Stimulated activated CD8-positive, alpha-beta memory T cell treated with anti-CD3 and anti-CD28 coated beads, Interleukin-4, amount 100 ng/mL, for 24 hours (primary cell): ENCODE measurements at places on chromosomes 12 and 14.

DNA sequence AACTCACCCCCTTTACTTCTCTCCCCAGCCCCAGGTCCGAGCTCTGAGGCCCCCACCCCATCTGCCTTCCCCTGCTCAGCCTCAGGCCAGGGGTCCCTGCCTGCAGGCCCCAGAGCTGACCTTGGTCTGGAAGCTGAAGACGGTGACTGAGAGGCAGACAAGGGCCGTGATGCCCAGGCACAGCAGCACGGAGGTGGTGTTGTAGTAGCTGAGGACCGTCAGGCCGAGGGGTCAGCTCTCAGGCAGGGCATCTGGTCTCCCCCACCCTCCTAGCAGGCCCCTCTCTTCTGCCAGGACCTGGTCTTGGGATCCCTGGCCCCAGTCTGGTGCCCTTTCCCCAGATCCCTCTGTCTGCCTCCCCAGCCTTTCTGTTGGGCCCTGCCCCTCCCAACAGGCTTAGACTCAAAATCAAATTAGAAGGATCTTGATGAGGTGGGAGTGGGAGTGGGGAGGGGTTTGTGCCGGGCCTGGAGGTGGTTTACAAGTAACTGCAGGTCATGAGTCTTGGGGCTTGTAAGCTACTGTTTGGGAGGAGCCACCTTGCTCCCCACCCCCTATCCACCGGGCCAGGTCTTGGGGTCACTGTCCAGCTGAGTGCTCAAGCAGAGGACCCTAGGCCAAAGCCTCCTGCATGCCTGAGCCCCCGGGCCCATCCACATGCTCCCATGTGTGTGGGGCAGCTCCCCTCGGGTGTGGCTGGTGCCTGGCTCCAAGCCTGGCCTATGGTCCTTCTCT, 14.2 kb downstream of the FAIM2 start:
- DNase-seq, result no peak

- DNase-seq, result no peak
Measured at GRCh38 chr12:56728139-56728861, 3.2 kb upstream of the NACA start.

DNA sequence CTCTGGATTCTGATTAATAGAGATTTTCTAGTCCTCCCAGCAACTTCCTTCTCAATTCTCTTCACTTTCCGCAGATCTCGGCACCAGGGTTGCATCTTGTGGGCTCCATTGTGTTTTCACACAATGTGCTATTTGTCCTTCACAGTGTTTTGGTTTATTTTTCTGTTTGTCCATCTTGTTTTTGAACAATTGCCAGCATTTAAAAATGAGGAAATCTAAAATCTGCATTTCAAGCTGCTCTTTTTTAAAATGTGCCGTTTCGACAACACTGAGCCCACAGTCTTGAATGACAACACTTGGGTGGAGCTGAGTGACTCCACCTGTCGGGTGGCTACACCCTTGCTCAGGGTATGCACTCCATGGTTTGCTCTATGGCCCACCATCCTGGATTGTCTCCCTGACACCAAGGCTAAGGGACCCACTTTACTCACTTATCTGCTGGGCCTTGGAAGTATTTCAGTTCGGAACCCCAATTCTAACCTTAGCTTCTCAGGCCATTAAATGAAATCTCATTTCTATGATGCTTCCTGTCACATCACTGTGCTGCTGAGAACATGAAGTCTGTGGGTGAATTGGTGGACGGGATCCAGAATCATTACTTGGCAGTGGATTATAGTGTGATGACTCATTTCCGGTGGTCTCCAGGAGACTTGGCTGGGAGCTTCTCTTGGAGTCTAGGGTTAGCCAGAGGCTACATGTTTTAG, 3.4 kb upstream of the MYRFL start:
- DNase-seq, result no peak

GRCh38 chr12:119460876-119461275, 126.3 kb downstream of the CCDC60 start:
- no peak for DNase-seq

DNA sequence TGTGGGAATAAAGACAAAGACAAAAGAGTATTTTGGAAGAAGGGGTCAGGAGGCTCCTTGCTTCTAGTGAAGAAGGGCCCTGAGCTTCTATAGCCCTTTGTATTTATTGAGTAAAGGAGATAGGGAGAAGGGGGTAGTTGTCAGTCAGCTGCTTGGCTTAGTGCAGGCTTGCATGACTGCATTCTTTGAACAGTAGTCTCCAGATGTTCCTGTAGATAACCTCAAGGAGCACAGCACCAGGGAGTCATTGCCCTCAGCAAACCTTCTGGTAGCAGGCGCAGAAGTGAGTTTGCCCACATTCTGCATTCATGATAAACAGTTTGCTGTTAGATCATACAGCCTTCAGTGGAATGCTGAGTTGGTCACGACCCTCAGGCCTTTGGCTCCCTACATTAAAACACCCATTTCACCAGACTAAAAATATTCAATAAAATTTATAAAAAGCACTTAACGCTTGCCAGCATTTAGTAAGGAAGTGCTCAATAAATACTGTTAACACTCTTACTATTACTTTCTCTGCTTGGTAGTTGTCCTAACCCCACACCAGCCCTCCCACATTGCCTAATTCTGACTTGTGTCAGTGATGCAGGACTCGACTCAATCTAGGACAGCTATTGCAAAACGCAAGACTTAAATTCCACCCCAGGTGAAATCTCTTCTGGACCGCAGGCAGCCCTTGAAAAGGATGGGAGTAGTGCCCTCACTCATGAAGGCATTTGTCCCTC, 3.0 kb upstream of the DHRS4 start:
- no peak for DNase-seq

- no peak for DNase-seq
Measured at GRCh38 chr12:93563807-93564538, 8.5 kb upstream of the SOCS2 start.

- no peak for DNase-seq
Measured at GRCh38 chr12:62705846-62706245, 229.1 kb downstream of the PPM1H start.

- no peak for DNase-seq
Measured at GRCh38 chr14:79661752-79662151, 549.6 kb downstream of the DIO2 start.

DNA sequence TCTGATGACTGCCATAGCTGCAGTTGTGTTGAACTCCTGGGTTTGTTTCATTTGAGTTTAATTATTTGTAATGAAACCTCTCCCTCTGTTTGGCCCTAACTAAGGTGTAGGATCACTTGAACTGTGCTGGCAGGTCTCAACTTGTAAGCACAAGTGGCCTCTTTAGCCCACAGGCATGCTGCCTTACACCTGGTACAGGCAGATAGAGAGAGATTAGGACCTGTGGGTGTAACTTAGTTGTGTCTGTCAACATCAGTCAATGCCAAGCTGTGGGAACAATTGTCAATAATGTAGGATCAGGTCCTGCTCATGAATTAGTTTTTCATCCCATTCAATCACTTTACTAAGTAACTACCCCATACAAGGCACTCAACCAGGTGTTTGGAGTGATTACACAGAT, 263.0 kb upstream of the G2E3 start:
- no peak for DNase-seq

GRCh38 chr12:38144601-38145436, 171.8 kb upstream of the ALG10B start:
- no peak for DNase-seq

DNA sequence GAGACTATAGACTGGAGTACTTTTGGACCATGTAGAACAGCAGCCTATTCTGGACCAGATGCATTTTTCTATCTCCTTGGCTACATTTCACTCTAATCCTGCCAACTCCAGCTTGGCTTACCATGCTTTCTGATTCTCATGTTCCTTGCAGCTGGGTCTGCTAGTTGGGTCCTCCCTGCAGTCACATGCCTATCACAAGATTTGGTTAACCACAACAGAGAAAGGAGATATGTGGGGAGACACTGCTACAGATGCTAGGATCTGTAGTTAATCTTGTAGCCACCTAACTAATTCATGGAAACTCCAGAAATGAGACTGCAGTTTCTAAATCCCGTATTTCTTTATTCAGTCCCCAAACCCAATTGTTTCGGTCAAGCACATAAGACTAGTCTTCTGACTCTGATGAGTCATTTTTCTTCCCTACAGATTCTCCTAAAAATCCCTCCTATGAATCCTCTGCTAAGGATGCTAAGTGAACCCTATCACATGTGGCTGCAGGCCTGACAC, 410.6 kb downstream of the DAD1 start:
- DNase-seq, result no peak

- no peak for DNase-seq
Measured at GRCh38 chr12:132158677-132159554, 14.7 kb downstream of the NOC4L start.

GRCh38 chr14:81157431-81157830, 63.3 kb downstream of the GTF2A1 start:
- no peak for DNase-seq

DNA sequence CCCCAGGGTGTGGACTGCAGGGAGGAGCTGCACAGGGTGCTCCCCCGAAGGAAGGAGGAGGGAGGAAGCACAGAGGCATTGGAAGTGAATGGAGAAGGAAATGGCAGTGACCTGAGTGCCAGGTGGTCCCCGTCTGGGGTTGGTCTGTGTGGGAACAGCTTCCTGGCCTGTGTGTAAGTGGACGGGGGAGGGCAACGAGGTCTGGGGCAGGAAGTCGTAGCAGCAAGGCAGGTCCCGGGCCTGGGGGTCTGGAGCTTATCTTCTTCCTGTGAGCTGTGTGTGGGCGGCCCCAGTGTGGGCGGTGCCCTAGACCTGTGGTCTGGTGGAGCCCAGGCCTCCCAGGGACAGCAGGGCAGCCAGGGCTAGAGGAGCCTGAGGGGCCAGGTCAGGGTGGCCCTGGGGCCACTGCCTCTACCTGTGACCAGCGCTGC, 382.1 kb downstream of the TMEM121 start:
- no peak for DNase-seq

GRCh38 chr14:102124419-102124818, 15.3 kb upstream of the WDR20 start:
- DNase-seq, result no peak

DNA sequence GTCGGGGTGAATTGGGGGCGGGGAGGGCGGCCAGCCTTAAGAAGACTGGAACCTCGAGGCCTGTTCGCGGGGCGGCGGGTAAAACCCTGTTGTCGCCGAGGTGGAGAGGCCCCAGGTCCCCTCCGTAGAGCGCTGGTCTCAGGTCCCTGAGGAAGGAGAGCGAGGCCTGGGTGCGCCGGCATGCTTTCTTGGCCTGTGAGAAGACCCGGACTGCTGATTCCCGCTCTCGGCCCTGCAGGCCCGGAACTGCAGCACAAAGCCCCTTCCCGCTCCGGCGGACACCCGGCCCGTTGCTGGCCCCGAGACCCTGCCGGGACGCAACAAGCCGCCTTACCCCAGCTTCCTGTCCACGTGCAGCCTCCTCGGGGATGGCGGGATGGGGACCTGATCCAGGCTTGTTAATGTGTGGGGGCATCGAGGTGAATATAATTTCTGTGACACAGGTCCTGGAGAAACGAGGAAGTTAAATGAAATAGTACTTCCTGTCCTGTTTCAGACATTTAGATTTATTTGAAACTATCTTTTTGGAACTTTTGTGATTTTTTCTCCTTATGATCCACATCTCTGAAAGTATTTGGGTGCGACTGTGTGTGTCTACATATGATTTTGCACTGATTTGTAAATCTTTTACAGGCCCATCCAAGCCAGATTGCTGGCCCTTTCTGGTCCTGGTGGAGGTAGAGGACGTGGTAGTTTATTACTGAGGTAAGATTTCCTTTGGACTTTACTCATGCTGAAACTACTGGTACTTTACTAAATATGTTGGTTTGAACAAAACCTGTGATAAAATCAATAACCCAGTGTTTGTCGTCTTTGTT, 600 bp downstream of the PNN start:
- peak; percentile 21 for DNase-seq

DNA sequence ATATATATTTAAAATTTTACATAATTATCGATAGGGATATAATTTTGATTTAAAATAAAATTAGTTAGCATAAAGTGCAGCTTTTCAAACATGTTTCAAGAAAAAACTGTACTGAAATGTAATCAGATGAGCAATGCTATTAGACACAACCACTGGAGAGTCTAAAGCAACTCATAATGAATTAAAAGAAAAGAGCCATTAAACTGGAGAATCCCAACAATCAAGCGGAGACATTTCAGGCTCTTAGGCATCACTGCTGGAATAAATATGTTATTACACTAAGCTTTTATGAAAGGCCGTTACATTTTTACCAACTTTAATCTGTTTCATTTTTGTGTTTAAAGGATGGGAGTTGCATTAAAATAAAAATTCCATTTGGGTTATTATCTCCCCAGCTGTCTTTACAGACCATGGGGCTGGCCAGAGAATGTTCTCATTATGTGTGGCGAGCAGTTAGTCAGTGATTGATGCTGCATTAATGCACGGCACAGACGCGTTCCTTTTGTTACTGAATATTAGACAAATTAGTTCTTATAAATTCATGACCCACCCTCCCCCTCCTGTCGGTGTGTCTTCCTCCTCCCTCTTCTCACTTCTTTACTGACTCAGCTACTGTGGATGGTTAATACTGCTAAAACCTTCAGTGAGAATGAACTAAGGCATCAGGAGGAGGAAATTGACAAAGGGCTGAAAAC, 156.8 kb downstream of the PDZRN4 start:
- no peak for DNase-seq

- peak; percentile 6 for DNase-seq
Measured at GRCh38 chr12:22625762-22626294, 857 bp downstream of the ETNK1 start.

- no peak for DNase-seq
Measured at GRCh38 chr12:15584366-15585041, 204.7 kb downstream of the EPS8 start.

DNA sequence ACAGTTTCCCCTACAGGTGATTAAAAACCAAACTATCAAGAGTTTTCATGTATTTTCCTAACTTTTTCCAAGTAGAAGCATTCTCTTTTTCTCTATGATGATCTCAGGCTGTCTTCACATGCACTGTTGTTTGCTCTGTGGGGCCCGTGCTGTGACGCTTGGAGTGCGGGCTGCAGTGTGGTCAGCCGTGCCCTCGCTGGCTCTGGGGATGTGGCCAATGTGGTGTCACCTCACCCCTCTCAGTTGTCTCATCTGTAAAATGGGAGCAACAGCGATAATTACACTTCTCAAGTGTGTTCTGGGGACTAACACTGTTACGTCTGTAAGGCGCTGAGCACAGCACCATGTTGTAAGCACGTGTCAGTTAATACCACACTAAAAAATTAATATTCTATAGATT, 28.6 kb downstream of the DDX51 start:
- DNase-seq, result no peak

DNA sequence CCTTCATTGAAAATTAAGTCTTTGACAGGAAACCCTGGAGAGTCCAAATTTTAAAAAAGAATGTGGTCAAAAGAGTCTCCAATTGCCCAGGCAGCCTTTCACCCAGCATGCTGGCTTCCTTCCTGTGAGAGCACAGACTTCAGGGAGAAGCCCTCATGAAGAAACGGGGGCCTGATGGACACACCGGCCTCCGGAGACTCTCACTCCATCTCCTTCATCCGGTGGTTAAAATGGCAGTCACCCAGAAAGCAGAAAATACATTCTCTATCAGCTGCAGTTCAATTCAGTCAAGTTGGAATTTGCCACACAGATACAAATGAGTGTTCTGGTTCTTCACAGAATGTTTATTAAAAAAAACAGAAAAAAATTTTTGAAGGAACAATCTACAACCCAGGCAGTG, 56.5 kb downstream of the CPM start:
- no peak for DNase-seq
